GM10248 (cell line): ENCODE measurements at places on chromosomes 5 and 9.

DNA sequence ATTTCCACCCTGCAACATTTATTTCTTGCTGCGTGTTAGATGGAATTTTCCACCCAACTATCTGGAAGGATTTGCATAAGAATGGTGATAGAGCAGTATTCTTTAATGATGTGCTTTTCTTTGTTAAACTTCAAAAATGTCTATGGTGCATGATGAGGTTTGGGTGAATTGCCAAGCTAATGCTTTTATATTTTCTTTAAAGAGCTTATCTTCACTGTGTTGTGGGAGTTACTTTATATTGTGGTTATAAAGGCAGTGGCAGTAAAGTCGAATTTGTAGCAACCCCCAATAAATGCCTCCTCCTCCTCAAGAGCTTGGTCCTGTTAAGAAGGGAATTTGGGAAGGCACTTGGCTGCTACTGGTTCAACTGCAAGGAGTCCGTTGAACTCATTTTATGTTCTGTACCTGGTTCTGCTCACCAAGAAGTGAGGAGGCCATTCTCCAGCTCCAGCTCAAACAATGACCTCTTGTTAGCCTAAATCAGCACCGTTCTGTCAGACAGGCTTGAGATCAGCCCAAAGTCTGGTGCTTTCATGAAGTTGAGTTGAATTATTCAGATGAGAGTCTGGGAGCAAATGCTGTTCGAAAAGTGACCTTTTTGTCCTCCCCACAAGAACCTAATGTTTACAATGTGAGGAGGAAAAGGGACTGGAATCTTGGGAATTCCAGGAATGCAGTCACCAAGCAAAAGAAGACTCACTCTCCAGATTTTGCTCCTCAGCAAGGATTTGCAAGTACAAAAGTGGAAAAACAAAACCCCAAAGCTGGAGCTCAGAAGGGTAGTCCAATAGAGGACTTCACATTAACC lies 217.0 kb downstream of the TMEM38B start:
- DNase-seq = no peak

DNA sequence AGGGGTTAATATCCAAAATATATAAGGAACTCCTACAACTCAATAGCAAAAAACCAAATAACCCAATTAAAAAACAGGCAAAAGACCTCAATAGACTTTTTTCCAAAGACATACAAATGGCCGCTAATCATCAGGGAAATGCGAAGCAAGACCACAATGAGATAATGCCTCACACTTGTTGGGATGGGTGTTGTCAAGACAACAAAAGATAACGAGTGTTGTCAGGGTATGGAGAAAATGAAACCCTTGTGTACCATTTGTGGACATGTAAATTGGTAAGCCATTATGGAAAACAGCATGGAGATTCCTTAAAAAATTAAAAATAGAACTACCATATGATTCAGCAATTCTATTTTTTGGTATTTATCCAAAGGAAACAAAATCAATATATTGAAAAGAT lies 620.2 kb downstream of the ACTL7B start:
- no peak for DNase-seq

DNA sequence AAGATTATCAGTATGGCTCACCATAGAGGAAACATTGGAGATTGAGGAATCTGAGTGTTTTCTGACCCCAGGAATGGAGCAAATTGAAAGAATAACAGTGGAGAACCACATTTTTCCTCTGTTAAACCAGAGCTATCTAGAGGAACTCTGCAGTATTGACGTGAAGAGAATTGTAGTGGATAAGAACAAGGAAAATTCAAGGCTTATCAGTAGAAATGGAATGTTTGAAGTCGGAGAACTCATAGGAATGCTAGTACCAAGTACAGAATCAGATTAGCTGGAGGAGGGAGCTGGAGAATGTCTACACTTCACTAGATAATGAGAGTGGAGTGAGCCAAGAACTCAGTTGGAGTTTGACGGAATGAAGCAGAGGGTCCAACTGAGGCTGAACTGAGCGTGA lies 50.3 kb downstream of the SNCAIP start:
- no peak for DNase-seq

- DNase-seq = no peak
These were observed 105.2 kb downstream of the CDK5RAP2 start for GRCh38 chr9:120474591-120475243.

DNA sequence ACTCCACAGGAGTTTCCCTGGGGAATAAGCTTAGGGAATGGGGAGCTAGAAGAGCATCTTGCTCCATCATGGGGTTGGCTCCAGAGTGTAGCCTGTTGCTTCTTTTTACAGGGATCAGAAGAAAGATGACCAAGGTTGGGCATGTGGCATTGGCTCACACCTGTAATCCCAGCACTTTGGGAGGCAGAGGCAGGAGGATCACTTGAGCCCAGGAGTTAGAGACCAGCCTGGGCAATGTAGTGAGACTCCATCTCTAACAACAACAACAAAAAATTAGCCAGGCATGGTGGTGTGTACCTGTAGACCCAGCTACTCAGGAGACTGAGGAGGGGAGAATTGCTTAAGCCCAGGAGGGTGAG lies 18.4 kb downstream of the NUDT2 start:
- DNase-seq = no peak
